Retina (tissue), 1 donor: ENCODE measurements at places on chromosomes 1 and 21.
A peak's percentile ranks its signal among the peaks of the same experiment; 100 is the strongest.

DNA sequence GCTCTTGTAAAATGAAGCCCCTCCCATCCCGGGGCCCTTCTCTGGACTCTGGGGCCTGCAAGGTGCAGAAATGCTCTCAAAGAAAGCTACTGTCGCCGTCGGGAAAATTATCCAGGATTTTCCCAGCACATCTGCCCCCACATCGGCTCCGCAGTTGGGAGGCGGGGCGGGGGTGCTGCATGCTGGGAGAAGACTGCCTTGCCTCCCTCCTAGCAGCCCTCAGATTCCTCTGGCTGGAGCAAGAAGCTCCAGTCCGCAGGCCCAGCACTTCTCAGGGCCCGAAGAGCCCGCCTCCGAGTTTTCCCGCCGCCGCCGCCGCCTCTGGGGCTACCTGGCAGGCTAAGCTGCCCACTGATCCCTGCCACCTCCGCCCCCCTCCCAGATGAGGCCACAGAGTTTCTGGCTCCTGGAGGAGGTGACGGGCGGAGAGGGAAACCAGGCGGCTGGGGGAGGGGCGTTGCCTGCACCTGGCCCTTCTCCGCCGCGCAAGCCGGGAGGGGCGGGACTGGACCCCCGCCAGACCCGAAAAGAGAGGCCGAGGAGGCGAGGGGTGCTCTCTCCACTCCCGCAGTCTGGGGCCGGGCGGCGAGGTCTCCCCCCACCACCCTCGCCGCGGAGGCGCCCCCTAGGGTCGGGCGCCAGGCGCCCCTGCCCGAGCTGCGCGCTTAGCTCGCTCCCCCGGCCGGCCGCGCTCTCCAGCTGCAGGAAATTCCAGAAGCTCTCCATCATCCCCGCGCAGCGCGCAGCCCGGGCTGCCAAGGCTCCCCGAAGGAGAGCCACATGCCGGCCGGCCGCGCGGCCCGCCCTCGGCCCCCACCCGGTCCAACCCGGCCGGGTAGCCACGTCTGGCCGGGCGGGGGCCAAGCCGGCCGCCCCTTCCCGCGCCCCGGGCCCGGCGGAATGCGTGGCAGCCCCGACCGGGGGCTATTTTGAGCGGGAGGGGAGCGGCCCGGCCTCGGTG lies 28.8 kb downstream of the AHDC1 start:
- peak; percentile 69 for DNase-seq

DNA sequence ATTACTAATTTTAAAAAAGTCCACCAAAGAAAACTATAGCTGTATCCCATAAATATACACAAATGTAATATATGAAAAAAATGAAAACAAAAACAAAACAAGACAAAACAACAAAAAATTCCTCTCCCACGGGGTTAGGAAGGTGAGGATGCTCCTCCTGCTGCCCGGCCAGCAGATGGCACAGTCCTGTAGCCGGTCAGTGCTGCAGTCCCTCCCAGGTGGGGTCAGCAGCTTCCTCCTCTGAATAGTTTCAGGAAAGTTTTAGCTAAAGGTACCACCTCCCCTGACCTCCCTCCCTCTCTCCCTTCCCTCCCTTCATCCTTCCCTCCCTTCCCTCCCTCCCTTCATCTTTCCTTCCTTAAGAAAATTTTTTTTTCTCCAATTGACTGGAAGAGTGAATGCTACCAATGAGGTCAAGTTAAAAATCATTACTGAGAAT lies 67.8 kb upstream of the BCL10 start:
- DNase-seq, result no peak

GRCh38 chr1:46605232-46605631 lies 1.2 kb upstream of the MKNK1 start:
- no peak for DNase-seq

DNA sequence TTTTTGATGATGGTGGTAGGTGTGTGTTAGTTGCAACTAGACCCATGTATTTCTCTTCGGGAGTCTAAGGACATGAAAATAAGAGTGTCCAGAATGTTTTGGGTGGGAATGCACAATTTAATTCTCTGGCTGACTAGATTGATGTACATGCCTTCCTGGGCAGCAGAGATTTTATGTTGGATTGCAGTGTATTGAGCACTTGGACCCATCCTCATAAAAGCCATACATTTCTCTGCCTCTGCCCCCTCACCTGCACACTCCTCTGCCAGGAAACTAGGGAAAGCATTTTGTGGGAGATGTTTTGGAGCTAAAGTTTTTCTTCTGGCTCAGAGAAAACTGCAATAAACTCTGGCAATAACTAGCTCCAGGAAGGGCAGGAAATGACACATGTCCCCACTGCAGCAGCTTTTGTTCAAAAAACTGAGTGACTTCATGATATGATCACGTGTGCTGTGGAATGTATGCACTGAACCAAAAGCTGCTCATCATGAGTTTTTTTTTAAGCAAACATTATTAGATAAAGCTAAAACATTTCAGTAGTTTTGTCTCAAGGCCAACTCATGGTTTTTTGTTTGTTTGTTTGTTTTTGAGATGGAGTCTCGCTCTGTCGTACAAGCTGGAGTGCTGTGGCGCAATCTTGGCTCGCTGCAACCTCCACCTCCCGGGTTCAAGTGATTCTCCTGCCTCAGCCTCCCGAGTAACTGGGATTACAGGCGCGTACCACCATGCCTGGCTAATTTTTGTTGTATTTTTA lies 17.6 kb downstream of the RIT1 start:
- DNase-seq, result no peak

GRCh38 chr1:156879876-156880275 lies 13.6 kb upstream of the PEAR1 start:
- DNase-seq, result no peak

- DNase-seq, result no peak
Measured at GRCh38 chr1:160309185-160309557, 24.2 kb upstream of the PEX19 start.

- no peak for DNase-seq
Measured at GRCh38 chr1:100649146-100649545, 70.4 kb upstream of the VCAM1 start.

- DNase-seq, result no peak
Measured at GRCh38 chr1:41638086-41639024, 153.9 kb upstream of the EDN2 start.

GRCh38 chr1:16237343-16237830 lies 404 bp upstream of the CPLANE2 start:
- DNase-seq, result no peak

DNA sequence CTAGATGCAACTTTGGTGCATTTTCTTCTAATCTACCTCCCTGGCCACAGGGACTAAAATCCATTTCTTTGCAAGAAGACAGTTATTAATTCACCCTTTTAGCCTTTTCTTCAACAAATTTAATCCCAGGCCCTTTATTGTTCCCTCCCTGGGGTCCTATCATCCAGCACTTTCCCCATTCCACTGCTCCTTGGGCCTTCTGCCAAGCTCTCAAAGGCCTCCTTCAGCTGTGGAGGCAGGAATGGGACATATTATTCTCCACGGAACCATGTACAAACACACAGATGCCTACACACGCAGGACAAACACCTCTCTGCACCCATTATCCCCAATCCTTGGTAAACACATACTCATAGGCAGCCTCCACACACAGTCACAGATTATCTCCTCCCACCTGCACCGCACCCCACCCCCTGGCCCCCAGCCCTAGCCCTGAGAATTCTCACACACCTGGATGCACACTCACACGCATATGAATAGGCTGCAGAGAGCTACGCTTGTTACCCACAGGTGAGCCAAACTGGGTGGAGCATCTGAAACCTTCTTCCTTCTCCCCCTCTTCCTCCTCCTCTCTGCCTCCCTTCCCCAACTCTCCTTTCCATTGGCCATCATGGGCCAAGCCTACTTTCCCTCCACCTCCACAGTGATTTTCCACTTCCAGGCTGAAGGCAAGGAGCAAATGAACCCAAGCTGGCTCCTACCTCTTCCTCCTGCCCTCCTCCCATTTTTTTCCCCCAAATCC lies 11.7 kb downstream of the TAGLN2 start:
- DNase-seq, result no peak

- no peak for DNase-seq
Measured at GRCh38 chr1:226827458-226827857, 43.0 kb upstream of the PSEN2 start.

DNA sequence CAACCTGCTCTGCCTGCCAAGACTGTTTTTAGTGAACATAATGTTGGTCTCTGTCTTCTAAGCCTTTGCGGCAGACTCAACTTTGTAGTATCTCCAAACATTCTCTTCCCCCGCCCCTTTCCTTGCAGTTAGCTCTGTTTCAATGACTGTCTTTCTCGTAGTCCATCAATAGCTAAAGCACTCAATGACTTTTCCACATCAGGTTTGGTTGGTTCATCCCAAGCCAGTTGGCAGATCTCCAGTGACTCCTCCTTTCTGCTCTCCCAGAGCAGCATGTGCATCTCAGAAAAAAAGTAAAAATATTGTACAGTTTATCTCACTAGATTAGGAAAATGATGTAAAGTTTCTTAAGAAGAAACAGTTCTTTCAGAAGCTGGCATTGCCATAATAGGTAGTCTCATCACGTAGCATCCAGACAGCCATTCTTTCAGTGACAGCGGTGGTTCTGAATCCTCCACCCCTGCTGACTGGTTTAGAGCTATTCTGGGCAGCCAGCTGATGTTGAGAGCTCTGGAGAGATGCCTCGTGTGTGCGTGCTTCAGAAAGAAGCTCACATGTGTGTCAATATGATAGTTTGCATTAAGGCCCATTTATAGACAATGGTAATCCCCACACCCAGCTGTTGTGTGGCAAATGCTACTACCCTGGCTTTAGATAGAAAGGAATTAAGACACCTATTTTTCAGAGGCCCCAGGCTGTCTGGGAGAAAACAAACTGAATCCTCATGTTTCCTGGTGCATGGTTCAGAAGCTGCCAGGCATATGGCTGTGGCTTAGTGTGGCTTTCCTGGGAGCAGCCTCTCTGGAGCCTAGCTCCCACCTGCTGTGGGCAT lies 53.2 kb downstream of the CNN3 start:
- no peak for DNase-seq

DNA sequence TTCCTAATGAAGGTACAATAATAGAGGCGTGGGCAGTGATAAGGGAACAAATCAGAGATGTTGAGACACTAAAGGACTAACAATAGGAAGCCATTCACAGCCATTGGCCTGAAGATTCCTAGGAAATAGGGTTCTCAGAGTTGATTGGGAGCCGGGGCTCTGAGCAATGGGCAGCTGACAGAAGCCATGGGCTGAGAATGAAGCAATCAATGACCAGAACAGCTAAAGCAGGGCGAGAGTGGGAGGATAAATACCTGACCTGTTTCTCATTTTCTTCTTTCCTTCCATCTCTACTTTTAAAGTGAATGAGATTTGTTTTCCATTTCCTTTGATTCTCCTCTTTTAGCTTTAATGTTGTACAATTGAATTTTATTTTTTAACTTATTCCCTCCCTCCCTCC lies 774.7 kb upstream of the ADGRL4 start:
- no peak for DNase-seq

GRCh38 chr1:183689762-183690204 lies 36.7 kb upstream of the APOBEC4 start:
- DNase-seq, result no peak

- DNase-seq, result no peak
Measured at GRCh38 chr1:30318413-30318812, 405.0 kb downstream of the MATN1 start.

- no peak for DNase-seq
Measured at GRCh38 chr1:212366901-212367300, 47.8 kb downstream of the PACC1 start.

- DNase-seq, result no peak
Measured at GRCh38 chr1:47568763-47569162, 130.9 kb downstream of the FOXD2 start.

- DNase-seq, result no peak
Measured at GRCh38 chr1:28518745-28519341, 13.0 kb downstream of the RCC1 start.

- DNase-seq, result no peak
Measured at GRCh38 chr1:54750596-54750995, 13.7 kb downstream of the PARS2 start.

DNA sequence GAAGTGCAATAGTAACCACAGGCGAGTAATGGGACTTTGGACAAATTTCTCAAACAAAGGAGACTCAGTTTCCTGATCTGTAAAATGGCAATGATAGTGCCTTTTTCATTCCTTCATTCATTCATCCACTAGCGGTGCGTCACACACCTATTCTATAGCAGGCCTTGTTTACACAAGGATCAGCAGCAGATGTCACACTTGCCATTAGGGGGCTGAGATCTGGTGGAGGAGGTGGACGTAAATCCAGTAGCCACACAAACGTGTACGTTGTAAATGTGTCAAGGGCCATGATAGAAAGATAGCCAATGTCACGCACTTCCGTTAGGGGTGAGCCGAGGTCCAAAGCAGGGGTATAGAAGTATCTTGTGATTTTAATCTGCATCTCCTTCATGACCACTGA lies 34.2 kb downstream of the SERINC2 start:
- no peak for DNase-seq

DNA sequence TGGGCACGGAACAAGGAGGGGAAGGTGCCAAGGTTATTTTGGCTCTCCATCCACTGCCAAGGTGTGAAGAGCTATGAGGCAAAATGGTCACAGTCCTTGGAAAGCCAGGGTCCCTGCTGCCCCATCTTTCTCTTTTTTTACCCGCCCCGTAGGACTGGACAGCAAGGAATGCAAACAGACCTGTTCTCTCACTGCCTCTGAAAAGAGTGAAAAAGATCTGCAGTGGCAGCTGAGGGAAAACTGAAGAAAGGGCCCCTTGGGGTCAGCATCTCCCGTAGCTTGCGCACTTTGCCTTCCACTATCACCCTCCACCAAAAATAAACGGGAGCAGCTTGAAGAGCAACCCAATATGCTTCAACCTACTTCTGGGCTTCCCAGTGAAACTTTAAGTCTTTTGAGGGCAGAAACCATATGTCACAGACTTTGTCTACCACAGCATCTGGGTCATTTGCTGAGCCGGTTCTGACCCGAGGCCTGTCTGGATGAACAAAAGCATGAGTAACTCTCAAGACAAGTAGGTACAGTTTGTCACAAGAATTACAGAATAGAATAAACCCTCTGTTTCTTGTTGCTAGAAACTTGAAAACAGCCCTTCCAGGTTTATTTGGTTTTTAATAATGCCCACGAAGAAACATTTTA lies 9.4 kb upstream of the KIF14 start:
- DNase-seq, result peak; percentile 13

DNA sequence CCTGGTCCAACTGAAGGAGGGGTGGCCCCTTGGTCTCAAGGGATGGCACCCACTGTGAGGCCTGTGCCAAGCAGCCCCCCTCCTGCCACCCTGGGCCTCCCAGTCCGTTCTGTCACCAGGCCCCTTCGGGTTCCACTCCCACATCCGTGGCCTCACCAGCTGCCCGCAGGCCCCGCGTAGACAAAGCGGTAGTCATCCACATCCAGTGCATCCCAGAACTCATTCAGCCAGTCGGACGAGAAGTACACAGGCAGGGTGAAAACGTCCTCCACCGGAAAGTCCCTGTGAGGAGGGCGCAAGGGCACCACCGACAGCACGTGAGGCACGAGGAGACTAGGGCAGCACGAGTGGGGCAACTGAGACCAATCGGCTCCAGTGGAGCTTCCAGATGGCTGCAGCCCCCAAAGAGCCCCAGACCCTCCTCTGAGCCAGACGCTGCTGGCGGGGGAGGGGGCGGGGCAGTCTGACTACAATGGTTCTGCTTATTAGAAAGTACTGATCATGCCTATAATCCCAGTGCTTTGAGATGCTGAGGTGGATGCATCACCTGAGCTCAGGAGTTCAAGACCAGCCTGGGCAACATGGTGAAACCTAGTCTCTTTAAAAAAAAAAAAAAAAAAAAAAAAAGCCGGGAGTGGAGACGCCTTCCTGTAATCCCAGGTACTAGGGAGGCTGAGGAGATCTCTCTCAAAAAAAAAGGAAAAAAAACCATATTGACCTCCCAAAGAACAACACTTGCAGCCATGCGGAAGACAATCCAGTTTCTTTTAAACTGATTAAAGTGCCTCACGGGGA lies 1.2 kb downstream of the JMJD4 start:
- no peak for DNase-seq
